ENCODE measurements at places on chromosomes 3 and 15.

DNA sequence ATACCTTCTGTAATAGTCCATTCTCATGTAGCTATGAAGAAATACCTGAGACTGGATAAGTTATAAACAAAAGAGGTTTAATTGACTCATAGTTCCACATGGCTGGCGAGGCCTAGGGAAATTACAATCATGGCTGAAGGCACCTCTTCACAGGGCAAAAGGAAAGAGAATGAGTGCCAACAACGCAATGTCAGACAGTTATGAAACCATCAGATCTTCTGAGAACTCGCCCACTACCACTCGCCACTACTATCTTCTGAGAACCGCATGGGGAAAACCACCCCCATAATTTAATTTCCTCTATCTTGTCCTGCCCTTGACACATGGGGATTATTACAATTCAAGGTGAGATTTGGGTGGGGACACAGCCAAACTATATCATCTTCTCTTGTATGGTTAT, 406.8 kb upstream of the CBLB start:
- DNase-seq = no peak

GRCh38 chr3:105965384-105965783, 96.6 kb upstream of the CBLB start:
- no peak for DNase-seq

DNA sequence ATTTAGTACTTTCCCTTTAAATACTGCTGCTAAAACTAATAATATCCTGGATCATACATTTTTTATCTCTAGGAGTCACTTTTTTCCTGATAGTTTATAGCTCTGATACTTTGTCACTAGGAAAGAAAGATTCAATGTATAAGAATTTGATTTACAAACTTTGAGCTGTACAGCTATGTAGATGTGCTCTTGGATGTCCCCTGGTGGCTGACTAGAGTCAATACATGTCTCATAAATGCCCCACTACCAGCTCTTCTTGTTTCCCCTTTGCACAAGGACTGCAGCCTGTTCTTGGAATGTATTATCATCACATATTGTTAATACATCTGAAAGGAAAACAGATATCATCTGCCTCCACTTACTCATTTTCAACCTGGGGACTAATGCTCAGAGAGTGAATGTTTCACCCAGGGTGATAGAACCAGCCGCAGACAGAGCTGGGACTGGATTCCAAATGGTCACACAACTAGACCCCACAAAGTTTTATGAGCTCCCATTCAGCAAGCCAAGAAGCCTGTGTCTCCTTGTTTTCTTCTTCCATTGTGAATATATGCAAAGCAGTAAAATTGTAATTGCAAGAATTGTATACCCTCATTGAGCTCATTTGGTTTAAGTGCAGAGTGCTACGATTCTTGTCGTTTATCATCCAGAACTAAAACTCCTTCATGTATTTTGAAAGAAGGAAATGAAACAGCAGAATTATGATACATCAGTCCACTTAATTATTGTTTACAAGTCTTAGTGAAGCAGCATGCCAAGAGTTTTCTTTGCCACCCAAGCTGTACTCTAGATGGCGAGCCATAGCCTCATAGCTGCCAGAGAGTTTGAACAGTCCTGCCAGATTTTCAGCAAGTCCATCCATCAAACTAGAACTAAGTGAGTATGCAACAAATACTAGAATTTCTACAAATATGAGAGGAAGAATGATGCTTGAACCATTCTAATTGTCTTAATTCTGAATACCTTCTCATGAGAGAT, 261.6 kb upstream of the LMCD1 start:
- DNase-seq = no peak

GRCh38 chr15:54250326-54250725, 272.1 kb downstream of the UNC13C start:
- no peak for DNase-seq

DNA sequence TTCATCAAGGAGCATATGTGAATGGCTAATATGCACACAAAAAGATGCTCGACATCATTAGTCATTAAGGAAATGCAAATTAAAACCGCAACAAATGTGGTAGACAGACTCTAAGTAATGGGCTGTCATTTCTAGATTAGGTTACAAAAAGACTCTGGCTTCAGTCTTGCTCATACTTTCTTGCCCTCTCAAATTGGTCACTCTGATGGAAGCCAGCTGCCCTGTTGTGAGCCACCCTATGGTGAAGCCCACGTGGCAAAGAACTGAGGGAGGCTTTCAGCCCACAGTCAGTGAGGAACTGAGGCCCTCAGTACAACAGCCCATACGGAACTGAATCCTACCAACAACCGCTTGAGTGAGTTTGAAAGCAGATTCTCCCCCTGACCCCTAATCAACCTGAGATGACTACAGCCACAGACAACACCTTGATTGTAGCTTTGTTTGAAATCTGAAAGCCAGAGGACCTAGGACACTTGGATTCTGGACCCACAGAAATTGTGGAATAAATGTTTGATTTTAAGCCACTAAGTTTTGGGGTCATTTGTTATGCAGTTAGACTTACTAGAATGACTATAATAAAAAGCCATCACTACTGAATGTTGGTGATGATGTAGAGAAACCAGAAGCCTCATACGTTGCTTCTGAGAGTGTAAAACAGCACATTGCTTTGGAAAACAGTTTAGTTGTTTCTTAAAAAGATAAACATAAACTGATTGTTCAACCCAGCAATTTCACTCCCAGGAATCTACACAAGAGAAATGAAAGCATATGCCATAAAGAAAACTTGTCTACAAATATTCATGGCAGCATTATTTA, 45.7 kb downstream of the EHHADH start:
- no peak for DNase-seq

GRCh38 chr15:81358248-81358647, 15.8 kb downstream of the TMC3 start:
- no peak for DNase-seq

DNA sequence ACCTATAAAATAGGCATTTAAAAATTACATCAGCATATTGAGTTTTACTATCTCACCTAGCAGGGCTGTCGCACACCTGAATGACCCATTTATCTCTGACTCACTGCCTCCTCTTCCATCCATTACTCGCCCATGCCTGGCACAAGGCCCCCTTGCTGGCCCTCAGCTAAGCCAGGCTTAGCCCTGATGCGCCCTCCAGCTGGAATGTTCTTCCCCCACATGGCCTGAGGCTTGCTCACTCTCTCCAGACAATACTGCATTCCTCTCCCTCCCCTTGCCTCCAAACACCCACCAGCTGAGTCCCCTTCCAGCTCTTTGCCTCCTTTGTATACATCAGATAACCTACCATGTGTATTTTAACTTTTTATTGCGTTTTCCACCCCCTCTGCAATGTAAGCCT, 7.2 kb downstream of the SH3BP5 start:
- DNase-seq = no peak

DNA sequence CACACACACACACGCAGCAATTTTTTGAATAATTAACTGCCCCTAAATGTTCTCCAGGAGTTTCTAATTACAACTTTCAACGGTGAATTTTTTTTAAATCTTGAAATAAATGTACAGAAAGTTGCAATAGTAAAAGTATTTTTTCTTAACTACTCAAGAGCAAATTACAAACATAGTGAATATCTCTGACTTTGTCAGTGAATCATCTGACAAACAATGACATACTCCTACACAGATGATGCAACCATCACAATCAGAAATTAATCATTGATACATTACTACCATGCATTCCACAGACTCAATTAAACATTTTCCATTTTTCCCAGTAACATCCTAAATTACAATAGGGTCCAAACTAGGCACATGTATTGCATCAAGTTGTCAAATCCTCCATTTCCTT, 597.3 kb downstream of the NAALADL2 start:
- no peak for DNase-seq

GRCh38 chr3:174957551-174958001, 98.4 kb downstream of the NAALADL2 start:
- no peak for DNase-seq

GRCh38 chr3:15498431-15499214, 22.9 kb downstream of the COLQ start:
- DNase-seq = no peak

DNA sequence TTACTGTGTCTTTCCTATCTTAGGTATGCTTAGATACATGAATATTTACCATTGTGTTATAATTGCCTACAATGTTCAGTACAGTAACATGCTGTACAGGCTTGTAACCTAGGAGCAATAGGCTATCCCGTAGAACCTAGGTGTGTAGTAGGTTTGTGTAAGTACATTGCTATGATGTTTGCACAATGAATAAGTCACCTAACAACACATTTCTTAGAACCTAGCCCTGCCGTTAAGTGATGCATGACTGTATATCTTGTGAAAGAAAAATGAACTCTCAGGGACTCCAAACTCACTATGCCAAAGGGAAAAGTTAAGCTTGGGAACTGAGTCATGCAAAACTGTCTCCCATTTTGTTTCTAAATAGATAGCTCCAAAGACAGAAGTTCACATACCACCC, 91.5 kb upstream of the ACP3 start:
- no peak for DNase-seq

DNA sequence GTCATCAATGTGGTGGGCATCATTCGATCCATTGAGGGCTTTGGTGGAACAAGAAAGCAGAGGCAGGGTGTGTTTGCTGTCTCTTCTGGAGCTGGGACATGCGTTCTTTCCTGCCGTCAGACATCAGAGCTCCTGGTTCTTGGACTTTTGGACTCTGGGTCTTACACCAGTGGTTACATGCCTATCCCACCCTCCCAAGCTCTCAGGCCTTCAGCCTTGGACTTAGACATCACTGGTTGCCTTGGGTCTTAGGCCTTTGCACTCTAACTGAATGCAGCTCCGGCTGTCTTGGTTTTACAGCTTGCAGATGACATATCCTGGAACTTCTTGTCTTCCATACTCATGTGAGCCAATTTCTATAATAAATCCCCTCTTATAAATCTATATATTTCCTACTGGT, 8.1 kb upstream of the MASP1 start:
- no peak for DNase-seq

DNA sequence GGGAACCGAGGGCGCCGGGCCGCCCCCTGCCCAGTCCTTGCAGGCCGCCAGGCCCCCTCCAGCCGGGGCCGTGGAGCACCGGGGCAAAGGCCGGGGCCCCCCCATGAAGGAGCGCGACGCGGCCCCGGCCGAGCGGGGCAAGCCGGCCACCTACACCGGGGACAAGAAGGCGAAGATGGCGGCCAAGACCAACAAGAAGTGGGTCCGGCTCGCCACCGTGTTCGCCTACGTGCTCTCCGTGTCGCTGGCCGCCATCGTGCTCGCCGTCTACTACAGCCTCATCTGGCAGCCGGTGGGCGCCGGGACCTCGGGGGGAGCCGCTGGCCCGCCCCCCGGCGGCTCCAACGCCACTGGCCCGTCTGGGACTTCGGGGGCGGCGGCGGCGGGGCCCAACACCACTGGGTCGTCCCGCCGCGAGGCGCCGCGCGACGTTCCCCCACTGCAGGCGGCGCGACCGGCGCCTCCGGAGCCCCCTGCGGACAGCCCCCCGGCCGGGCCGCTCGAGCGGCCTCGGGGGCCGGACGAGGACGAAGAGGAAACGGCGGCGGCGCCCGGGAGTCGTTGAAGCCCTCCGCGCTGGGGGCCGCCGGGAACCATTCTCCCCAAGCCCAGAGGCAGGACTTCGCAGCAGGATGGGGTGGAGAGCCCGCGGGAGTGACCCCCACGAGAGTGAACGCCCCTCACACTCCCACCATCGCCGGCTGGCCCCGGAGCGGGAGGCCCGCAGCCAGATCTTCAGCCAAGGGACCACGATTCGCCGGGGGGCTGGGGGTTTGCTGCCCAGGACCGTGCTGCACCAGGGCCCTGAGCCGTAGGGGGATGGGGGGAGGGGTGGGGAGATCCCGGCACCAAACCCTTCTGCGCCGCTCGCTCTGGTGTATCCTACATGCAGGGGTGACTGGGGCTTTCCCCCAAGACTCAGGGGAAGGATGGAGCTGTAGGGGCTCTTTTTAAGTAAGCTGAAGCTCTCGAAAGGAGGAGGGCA, 753 bp downstream of the INAFM2 start:
- DNase-seq = no peak

- DNase-seq = no peak
Measured at GRCh38 chr15:69393831-69394491, 20.2 kb upstream of the KIF23 start.
